Smooth muscle cell of trachea (primary cell): ENCODE measurements at places on chromosomes 1 and 21. TPM values are rescaled to one million over a fixed set of nuclear protein-coding genes. Genes with fewer than 3 reads are reported as not detected.

Gene F3
- 3.8 and 28.9 TPM in 2 replicates for total RNA-seq

Gene C1QC
- total RNA-seq = not detected in 2 replicates

Gene CFHR2
- total RNA-seq = not detected in 2 replicates

Gene FOXO6
- not detected in 2 replicates for total RNA-seq

Gene VCAM1
- total RNA-seq = 2.9 and 23.3 TPM in 2 replicates

Gene ZBTB37
- 7.6 and 8.6 TPM in 2 replicates for total RNA-seq

Gene OR2L13
- total RNA-seq = not detected in 2 replicates

Gene FAM151A
- total RNA-seq = not detected in 2 replicates

Gene PKLR
- under 0.01 TPM in 1 of 2 replicates, not detected in the other for total RNA-seq

Gene LCE2A
- not detected in 2 replicates for total RNA-seq

Gene SPRR5
- total RNA-seq = not detected in 2 replicates

Gene FAM110D
- total RNA-seq = not detected in 2 replicates

Gene CAMK2N1
- 36.7 and 48.4 TPM in 2 replicates for total RNA-seq

Gene KRTAP20-3
- not detected in 2 replicates for total RNA-seq

Gene HMGB4
- not detected in 2 replicates for total RNA-seq

Gene CORT
- total RNA-seq = not detected in 2 replicates

Gene CLDN17
- total RNA-seq = not detected in 2 replicates

Gene CSF1
- 64.7 and 88.5 TPM in 2 replicates for total RNA-seq

Gene AMPD1
- not detected in 2 replicates for total RNA-seq

Gene ADAM30
- not detected in 2 replicates for total RNA-seq

Gene ATP5PO
- total RNA-seq = 115 and 257 TPM in 2 replicates

Gene DENND1B
- total RNA-seq = 7.6 and 13.4 TPM in 2 replicates

Gene RAB13
- 112 and 119 TPM in 2 replicates for total RNA-seq

Gene PDPN
- 0.87 and 4.5 TPM in 2 replicates for total RNA-seq

Gene SLC1A7
- 0.73 and 1.2 TPM in 2 replicates for total RNA-seq

Gene MED8
- total RNA-seq = 64.8 and 76.2 TPM in 2 replicates

Gene TMEM269
- total RNA-seq = 0.15 and 0.17 TPM in 2 replicates

Gene YOD1
- total RNA-seq = 5.1 and 6.0 TPM in 2 replicates

Gene RALGPS2
- 78.4 and 102 TPM in 2 replicates for total RNA-seq

Gene NOS1AP
- total RNA-seq = under 0.01 and 0.29 TPM in 2 replicates

Gene GJB3
- not detected in 2 replicates for total RNA-seq

Gene ZBTB8A
- total RNA-seq = 7.1 and 9.2 TPM in 2 replicates

Gene TCHHL1
- not detected in 2 replicates for total RNA-seq

Gene DHX9
- total RNA-seq = 104 and 181 TPM in 2 replicates

Gene ACKR1
- total RNA-seq = not detected in 2 replicates

Gene HSD3B2
- total RNA-seq = not detected in 2 replicates

Gene AK5
- total RNA-seq = 69.1 and 72.4 TPM in 2 replicates

Gene GJA4
- 0.15 TPM in 1 of 2 replicates, not detected in the other for total RNA-seq

Gene CATSPERE
- 0.44 and 0.99 TPM in 2 replicates for total RNA-seq

Gene WDR64
- total RNA-seq = not detected in 2 replicates

Gene PTAFR
- under 0.01 and 0.15 TPM in 2 replicates for total RNA-seq

Gene APCS
- not detected in 2 replicates for total RNA-seq
